A172 (cell line): ENCODE measurements at places on chromosomes 2 and 18. TPM values are rescaled to one million over a fixed set of nuclear protein-coding genes. Genes with fewer than 3 reads are reported as not detected.

The SERPINB11 gene
- not detected in 2 replicates for total RNA-seq

The FIGN gene
- 2.0 and 2.2 TPM in 2 replicates for total RNA-seq

The KIF5C gene
- 14.6 and 22.9 TPM in 2 replicates for total RNA-seq

The LIMS2 gene
- total RNA-seq: 6.2 and 13.8 TPM in 2 replicates

The CYP26B1 gene
- total RNA-seq: 0.02 and 0.12 TPM in 2 replicates

The MGAT4A gene
- 8.0 and 15.5 TPM in 2 replicates for total RNA-seq

The FSIP2 gene
- total RNA-seq: 0.03 TPM in 1 of 2 replicates, not detected in the other

DNA sequence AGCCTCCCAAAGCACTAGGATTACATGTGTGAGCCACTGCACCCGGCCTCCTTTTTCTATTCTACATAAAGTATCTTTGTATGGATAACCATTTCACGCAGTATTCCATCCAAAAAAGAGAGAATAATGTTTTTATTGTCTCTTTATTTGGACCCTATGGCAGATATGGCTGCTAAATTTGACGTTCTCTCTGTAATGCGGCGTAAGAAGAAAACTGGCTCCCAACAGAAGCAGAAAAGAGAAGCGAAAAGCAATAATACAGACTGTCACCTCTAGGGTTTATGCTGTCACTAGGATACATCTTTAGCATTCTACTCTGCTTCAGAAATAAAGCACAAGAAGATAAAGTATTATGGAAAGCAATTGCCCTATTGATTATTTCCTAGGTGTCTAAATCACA lies 55.9 kb downstream of the FN1 start:
- DNase-seq: no peak

DNA sequence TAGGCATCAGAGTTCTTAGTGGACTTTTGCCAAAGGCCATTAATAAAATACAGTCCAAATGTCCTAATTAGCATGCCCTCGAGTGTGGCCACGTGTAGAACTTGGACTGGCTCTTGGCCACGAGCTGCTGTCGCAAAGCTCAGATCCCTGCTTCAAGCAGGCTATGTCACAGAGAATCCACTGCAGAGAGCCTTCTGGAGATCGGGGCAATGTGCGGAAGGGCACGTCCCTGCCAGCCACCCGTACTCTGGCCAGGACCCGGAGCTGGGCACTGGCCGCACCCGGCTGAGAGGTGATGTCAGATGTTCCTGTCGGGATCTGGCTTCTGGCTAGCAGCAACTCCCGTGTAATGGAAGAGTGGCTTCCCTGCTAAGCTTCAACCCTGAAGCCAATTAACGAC lies 432.7 kb upstream of the ID2 start:
- DNase-seq: no peak

- DNase-seq: peak; percentile 60
Measured at GRCh38 chr2:100011272-100011731, 131.1 kb downstream of the AFF3 start.

DNA sequence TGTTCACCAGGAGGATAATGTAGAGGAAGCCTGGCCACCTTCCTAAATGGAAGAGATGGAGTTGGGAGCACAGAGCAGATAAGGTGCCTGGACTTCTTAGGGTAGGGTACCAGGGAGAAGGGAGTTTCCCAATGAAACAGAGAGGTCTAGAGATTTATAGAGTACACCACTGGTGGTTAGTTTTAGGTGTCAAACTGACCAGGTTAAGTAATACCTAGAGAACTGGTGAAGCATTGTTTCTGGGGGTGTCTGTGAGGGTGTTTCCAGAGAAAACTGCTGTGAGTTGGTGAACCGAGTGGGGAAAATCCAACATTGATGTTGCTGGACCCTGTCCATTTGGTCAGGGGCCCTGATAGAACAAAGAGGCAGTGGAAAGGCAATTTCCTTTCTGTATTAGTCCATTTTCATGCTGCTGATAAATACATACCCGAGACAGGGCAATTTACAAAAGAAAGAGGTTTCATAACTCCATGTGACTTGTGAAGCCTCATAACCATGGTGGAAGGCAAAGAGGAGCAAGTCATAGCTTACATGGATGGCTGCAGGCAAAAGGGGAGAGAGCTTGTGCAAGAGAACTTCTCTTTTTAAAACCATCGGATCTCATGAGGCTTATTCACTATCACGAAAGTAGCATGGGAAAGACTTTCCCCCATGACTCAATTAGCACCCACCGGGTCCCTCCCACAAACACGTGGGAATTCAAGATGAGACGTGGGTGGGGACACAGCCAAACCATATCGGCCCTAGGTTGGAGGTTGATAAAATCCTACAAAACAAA lies 260.8 kb downstream of the CBLN2 start:
- DNase-seq: no peak

- no peak for DNase-seq
Measured at GRCh38 chr18:56739731-56740130, 88.6 kb downstream of the WDR7 start.

DNA sequence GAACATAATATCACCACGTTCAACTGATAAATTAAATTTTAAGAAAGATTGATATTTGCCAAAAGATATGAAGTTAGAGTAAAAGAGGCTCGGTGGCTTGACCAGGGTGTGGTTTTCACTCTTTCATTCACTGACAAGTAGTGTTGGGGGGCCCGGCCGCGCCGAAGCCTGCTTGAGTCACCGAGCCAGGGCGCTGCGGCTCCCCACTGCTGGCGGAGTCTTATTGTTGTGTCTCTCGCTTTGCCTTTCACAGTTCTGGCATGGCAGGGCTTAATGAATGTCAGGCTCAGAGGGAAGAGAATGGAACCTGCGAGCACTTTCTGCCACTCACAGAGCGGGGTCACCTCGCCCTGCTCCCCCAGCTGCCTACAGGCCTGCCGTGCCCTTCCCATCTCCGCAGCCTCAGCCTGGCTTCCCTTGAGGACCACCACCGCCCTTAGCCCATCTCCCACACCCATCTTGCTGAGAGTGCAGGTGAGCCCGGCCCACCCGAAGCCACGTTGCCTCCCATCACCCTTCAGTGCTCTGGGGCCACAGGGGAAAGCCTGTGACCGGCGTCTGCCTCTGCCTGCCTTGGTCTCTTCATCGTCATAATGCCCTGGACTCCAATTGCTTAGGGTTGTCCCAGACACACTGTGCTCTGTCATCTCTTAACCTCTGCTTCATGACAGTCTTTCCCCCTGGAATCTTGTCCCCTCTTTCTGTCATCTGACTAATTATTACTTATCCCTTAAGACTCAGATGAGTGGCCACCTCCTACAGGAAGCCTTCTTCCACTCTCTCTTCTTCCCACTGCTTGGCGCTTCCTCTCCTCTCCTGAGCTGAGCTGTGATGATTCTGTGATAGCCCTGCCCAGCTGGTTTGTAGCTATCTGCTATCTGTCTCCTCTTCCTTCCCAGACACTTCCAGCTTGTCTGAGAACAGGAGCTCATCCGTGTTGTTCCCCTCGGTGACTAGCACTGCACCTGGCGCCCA lies 142.5 kb downstream of the FAM210A start:
- DNase-seq: no peak

DNA sequence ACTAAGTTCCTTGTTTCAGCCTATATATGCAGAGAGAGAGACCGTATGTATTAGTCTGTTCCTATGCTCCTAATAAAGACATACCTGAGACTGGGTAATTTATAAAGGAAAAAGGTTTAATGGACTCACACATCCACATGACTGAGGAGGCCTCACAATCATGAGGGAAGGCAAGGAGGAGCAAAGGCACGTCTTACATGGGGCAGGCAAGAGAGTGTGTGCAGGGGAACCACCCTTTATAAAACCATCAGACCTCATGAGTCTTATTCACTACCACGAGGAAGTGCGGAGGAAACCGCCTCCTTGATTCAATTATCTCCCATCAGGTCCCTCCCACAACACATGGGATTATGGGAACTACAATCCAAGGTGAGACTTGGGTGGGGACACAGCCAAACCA lies 73.8 kb downstream of the TMEM18 start:
- DNase-seq: peak; percentile 13

- DNase-seq: no peak
Measured at GRCh38 chr2:10400978-10401951, 46.9 kb downstream of the ODC1 start.

GRCh38 chr2:227871375-227871791 lies at the start of gene DAW1:
Gene DAW1, plus strand, starts transcription at chr2:227871631. Its CDS starts 59 bp downstream, at chr2:227871690.
- DNase-seq: no peak

GRCh38 chr2:15169326-15170069 lies 391.6 kb downstream of the NBAS start:
- peak; percentile 94 for DNase-seq

GRCh38 chr2:13106302-13106701 lies 389.6 kb downstream of the TRIB2 start:
- no peak for DNase-seq

DNA sequence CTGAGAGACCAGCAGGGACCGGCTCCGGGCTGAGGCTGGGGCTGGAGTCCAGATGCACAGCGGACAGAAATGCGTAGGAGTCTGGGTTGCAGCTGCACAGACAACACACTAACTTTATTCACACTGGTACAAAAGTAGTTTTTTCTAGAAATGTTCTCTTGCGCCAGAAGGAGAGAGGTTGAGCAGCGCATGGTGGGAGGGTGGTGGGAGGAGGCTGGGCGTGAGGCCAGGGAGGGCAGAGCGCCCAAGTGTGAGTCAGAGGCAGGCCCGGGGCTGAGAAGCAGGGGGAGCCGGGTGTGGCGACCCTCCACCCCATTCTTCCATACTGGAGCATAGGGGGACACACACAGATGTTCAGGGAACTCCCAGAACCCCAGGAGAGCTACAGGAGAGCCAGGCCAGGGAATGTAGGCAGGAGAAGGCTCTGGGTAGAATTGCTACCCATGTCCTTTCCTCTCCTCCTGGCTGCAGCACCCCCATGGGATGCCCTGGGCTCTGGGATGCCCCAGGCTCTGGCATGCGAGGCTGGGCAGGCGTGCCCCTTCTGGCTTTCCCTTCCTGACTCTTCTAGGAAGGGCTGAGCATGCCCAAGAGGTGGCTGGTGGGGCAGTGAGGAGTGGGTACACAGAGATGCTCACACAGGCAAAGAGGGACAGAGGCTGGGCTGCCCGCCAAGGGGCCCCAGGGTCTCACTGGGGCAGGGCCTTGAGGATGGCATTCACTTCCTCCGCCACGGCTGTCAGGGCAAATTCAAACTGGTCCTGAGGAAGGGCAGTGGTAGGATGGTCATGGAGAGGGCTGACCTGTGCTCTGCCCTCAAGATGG lies 10.6 kb downstream of the DNAJB2 start:
- DNase-seq: peak; percentile 71

DNA sequence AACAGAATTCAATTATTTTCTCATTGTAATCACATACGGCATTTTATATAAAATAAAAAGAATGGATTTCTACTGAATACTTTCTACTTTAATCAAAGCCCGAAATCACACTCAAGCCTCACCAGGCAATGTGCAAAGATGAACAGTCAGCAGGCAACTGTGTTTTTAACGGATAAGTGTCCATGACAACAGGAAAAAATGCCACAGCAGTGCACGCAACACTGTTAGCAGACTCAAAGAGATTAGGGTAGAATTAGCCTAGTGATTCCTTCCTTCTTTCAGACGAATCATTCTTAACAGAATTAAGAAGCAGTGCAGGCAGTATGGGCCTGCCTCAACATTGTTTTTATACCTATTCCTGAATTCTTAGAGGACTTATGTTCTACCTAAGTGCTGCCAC lies 135.6 kb downstream of the CDH2 start:
- DNase-seq: no peak

- DNase-seq: no peak
Measured at GRCh38 chr2:71670430-71670795, 217.1 kb downstream of the DYSF start.

DNA sequence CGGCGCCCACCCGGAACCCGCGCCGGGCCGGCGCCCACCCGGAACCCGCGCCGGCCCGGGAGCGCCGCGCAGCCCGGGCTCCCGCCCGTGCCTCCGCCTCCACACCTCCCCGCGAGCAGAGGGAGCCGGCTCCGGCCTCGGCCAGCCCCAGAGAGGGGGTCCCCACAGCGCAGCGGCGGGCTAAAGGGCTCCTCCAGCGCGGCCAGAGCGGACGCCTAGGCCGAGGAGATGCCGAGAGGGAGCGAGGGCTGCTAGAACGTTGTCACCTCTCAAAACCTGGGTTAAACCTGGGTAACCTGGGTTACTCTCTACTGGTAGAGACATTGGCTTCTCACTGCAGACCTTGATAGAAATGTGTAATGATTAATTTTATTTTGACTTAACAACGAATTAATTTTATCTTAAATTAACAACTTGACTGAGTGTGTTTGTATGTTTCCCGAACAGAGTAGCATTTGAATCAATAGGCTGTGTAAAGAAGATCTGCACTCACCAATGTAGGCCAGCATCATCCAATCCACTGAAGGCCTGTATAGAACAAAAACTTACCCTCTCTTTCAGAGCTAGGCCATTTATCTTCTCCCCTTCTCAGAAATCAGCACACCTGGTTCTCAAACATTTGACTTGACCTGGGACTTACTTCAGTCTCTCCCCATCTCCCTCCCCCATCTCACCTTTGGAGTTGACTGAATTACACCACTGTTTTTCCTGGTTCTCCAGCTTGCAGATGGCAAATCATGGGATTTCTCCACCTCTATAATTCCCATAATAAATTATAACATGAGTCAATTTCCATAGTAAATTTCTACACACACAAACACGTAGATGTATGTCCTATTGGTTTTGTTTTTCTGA lies 242.7 kb downstream of the ASXL3 start:
- DNase-seq: no peak

DNA sequence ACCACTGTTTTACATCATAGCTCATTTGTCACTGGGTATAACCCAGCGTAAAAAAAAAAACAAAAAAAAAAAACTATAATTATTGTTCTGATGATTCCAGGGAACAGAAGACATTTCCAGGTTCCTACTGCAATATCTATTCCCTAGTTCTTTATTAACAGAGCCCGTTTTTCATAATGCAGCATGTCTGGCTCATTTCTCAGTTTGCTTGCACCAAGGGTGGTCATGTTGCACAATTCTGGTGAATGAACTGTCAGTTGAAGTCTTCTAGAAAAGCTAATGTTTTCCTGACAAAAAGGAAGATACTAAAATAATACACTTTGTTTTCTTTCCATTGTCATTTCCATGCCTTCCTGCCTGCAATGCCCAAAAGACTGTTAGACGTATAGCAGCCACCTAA lies 180.1 kb downstream of the RDH14 start:
- DNase-seq: no peak

- DNase-seq: no peak
Measured at GRCh38 chr2:158963071-158963470, 5.4 kb upstream of the TANC1 start.

GRCh38 chr2:130755256-130756052 lies at the start of gene AMER3:
Gene AMER3, plus strand, starts transcription at chr2:130755540. Its CDS starts 6,533 bp downstream, at chr2:130762073.
- DNase-seq: no peak

DNA sequence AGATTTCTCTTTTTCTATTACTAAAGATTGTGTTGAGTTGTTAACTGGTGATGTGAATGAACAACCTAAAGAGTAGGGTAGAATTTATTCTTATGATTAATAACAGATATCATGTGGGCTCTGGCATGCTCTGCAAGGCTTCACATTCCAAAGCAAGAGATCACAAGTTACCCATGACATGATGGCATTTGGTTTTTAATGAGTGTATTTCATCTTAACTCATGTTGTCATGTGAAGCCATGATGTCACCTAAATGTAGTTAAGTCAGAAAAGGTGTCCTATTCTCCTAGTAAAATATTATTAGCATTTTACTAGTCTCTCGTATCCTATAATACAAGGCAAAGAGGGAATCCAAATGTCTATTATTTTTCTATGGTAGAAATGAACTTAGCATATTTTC lies 678.0 kb downstream of the ARHGAP15 start:
- DNase-seq: no peak

GRCh38 chr2:27502142-27502541 lies 5.5 kb downstream of the GCKR start:
- no peak for DNase-seq

- DNase-seq: peak; percentile 63
Measured at GRCh38 chr2:53036196-53036595, 731.4 kb upstream of the CHAC2 start.
